Stimulated activated CD4-positive, alpha-beta T cell treated with anti-CD3 and anti-CD28 coated beads, Interleukin-1b, Interleukin-23, amount 100 ng/mL, for 48 hours (primary cell): ENCODE measurements at places on chromosomes 5 and 9.

GRCh38 chr5:125834438-125835115 is 588.6 kb upstream of the GRAMD2B start:
- DNase-seq: no peak

DNA sequence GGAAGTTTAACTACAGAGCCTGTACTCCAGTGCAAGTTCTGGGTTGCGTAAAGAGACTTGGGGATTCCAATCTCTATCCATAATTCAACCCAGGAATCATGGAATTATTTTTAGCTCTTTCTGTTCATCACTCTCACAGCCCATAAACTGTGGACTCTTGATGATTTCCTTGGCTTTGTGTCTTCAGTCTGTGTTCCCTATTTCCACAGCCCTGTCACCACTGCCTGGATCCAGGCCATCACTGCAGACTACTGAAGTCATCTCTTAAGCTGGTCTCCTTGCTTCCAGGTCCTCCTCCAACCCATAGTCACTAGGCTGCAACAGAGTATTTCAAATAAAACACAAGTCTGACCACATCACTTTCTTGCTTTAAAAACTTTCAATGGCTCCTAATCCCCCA is 211.7 kb downstream of the PLK2 start:
- DNase-seq: no peak

GRCh38 chr9:123642291-123643278 is 286.6 kb downstream of the CRB2 start:
- no peak for DNase-seq

DNA sequence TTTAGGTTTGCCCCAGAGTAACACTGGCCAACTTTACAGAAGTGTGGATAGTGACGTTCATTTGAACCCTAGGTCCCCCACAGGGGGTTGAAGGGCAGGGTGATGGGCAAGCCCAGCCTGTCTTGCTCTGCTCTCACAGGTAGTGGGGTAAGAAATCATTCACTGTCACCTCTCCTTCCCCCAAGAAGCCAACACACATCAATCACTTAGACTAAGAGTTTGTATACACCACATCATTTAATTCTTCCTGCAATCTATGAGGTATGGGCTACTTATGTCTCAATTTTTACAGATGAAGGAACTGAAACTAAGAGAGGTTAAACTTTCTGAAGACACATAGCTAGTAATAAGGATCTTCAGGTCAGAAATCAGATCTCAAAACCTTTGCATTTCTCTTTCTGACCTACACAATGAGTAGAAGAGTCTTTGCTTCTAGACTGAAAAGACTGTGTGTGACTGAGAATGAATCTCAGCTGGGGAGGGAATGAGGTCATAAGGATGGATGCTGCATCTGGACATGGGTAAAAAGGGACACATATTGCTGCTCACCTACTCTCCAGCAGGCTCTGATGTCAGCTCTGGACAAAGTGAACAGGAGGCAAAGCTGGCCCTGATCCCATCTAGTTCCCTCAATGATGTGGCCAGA is 81.0 kb upstream of the EQTN start:
- DNase-seq: no peak

DNA sequence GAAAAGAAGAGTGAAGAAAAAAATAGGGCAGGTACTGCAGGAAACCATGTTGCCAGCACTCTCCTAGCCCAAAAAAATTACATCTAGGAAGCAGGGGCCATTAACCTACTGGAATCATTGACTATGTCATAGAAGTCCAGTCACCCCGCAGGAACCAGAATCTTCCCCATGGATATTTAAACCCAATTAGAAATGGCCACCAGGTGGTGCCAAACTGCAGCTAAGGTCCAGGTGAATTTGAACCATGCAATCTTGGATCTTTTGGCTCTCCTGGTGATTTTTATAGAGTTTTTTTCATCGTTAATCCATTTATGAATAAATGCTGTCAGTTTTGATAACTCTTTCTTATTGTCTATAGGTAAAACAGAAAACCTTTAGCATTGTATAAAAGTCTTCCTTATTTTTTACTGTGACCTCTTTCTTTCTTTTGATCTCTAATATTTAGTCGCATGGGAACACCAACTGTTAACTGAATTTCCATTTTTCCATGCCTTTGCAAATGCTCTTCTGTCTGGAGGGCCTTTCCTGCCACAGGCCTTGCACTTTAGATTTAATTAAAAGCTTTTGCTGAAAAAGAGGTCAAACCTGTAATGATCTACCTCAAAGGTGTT is 147.5 kb upstream of the FGF10 start:
- no peak for DNase-seq

- DNase-seq: no peak
Observed at GRCh38 chr9:95451065-95451426, 65.7 kb downstream of the PTCH1 start.

DNA sequence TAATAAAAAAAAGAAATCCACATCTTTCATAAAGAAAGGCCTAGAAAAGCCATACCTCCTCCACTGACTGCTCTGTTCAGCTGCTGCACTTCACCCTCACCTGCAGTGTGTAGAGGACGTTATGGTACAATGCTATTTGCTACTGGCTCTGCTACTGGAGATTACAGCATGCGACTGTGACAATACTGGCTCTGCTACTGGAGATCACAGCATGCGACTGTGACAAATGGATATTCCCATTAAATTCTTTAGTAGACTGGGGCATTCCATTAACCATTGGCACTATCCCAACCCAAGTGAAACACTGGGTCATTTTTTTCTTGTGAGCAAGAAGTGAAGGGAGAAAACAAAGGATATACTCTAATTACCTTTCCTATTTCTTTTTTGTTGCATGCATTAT is 1063.5 kb upstream of the DMAC1 start:
- no peak for DNase-seq

- no peak for DNase-seq
Observed at GRCh38 chr5:3845230-3845629, 249.6 kb downstream of the IRX1 start.
